Occipital lobe (tissue), 3 donors: ENCODE measurements at places on chromosomes 2 and 18.
A peak's percentile ranks its signal among the peaks of the same experiment; 100 is the strongest.

GRCh38 chr2:173553593-173553992 is 198.9 kb downstream of the CDCA7 start:
- DNase-seq = no peak

DNA sequence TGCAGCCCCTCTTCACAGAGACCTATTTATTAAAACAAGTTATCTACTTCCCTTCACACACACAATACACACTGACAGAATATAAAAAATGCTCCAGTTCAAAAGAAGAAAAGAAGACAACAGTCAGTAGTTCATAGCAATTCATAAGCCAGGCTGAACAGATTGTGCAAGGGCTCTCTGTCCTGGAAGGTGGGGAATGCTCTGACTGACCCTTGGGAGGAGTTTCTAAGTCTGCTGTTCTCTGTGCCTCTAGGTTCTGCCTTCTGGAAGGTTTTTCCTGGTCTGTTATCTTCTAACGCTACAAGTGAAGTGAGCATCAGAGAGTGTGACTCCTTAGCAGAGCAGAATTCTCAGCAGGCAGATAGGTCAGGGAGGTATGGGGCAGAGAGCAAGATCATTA is 35.7 kb downstream of the SP3 start:
- DNase-seq = no peak

GRCh38 chr2:38098421-38099098 is 22.6 kb upstream of the CYP1B1 start:
- DNase-seq = no peak

- DNase-seq = no peak
Observed at GRCh38 chr2:181041661-181042060, 61.3 kb downstream of the UBE2E3 start.

- DNase-seq = no peak
Observed at GRCh38 chr2:28068088-28068487, 177.6 kb downstream of the BABAM2 start.

DNA sequence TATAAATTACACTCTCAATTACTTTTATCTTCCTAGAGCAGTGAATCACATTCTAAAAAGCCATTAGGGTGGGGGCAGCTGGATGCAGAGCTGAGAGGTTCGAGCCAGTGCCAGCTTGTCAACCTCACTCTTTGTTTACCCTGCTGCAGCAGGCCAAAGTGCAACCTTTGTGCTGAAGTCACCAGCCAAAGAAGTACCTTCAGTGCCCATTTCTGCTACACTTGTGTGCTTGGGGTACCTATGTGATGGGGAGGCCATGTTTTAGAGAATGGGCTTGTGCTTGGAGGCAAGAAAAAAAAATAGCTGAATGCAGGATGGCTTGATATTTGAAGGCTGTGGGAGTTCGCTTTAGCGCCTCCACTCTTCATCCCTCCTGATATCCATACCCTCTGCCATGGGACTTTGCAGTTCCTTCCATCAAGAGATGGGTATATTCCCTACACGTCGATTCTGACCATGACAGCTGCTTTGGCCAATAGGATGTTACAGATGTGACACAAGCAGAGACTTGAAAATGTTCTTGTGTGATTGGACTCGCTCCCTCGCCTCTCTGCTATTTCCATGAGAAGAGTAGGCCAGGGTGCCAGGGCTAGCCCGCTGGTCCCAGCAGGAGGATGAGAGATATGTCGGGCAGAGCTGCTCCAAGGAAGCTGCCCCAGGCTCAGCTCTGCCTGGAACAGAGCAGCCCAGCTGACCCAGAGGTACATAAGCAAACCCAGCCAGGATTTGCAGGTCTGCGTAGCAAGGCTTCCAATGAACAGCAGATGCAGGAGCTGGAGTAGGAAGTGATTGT is 12.7 kb upstream of the FZD5 start:
- no peak for DNase-seq

DNA sequence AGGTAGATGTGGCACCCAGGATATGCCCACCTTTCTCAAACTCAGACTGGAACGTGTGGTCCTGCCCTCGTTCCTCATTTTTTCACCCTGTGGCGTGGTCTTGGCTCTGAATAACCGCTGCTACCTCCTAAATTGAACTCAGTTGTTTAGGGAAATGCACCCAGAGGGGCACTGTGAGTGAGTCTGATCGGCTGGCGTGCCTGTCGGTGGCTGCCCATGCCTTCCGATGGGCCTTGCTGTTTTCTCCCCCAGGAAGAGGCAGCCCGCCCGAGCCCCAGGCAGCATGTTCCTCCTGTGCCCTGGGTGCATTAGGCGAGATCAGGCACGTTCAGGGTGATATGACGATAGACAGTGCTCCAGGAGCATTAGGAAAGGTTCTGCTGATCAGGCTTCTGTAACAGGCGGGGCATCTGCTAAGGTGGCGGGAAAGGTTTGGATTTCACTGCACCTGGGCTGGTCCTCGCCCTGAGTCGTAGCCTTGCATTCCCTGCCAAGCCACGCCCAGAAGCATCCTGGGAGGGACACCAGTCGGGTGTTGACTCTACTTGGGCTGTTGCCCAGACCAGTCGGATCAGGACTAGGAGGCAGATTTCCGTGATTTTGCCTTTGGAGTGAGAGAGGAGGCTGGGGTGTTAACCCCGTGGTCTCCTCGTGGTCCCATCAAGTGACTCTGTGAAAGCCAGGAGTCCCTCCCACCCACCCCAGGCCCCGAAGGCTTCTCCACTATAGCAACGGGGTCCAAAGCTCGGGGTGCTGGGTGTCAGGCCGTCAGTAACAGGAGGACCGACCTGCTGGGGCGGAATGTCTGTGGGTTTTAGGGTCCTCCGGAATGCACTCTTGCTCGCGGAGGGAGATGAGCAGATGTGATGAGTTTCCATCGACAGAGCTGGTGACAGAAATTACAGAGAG is 75.1 kb downstream of the SH3BP4 start:
- DNase-seq = no peak

DNA sequence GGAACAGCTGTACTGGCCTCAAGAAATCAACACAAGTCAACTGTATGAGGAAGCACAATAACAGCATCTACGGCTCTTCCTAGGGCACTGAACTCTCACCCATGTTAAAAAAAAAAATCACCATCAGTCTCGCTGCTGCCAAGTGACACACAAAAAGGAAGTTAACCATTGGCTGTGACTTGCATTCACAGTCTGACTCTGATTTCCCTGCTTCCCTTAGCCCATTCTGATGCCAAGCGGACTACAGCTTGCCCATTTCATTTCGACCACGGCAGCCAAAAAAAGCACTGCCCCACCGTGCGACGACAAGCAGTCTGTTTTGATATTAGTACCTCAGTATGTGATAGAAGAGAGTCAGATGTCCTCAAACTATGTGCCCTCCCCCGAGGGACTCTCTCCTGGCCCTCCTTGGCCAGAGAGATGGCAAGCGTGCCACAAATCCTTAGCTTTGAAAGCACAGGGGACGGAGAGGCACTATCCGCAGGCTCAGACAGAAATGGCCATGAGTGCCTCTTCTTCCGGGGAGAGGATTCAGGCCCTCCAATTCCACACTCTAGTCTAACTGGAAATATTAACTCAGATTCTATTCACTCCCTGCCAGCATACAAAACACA is 250.0 kb downstream of the TCF4 start:
- no peak for DNase-seq

GRCh38 chr18:41703744-41704530 is 251.1 kb upstream of the PIK3C3 start:
- DNase-seq = no peak

DNA sequence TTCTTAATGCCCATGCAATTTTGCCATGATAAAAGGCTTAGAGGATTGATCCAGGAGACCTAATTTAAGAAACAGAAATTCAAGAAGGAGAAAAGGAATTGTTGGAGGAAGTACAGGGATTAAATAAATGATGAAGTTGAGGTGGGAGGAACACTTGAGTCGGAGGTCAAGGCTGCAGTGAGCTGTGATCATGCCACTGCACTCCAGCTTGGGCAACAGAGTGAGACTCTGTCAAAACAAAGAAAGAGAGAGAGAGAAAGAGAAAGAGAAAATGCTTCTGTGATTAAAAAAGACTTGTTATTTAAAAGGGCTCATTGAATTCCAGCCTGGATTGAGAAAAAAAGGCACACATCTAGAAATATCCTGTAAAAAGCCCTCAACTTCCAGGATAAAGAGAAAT is 123.2 kb downstream of the B3GNT2 start:
- no peak for DNase-seq

DNA sequence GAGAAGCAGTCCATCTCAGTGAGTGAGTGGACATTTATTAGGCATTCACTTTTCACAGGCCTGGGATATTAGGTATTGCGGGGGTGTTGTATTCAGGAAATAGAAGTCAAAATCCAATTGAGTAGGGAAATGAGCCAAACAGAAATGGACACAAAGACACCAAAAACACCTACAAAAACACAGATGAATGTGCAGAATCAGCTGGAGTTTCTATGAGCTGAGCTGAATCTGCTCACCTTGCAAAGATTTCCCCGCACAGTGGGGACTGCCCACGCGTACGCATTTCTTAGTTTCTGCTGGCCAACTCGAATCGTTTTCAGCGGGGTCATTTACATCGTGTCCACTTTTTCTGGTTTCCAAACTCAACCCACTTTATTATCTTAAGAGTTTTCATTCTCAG is 160.0 kb downstream of the BCL2 start:
- no peak for DNase-seq

- DNase-seq = no peak
Observed at GRCh38 chr2:152433289-152433688, 98.3 kb downstream of the FMNL2 start.

DNA sequence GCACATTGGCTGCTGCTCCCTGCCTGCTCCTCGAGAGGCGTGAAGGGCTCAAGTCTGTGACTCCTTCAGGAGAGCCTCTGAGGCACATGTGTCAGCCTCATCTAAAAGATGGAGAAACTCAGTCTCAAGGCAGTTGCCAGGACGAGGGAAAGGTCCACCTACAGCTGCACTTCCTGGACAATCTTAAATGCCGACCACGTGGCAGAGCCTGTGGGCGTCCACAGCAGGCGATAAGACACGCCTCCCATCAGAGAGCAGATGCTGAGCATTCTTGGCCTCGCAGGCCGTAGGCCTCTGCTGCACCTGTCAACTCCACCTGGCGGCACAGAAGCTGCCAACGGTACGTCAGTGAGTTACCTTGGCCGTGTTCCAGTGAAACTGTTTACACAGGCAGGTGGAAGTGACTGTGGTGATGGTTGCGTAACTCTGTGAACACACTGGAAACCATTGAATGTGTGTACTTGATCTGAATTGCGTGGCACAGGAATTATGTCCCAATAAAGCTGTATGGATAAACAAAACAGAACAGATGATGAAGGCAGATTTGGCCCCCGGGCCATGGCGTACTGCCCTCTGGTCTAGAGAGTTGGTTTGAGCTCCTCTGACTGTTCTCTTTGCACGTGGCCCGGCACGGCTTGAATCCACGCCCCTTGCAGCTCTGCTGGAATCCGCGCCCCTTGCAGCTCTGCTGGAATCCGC is 114.5 kb downstream of the RNF144A start:
- no peak for DNase-seq

- DNase-seq = no peak
Observed at GRCh38 chr2:118019821-118020220, 6.0 kb upstream of the CCDC93 start.

GRCh38 chr2:12552092-12552491 is 164.6 kb upstream of the TRIB2 start:
- DNase-seq = no peak

DNA sequence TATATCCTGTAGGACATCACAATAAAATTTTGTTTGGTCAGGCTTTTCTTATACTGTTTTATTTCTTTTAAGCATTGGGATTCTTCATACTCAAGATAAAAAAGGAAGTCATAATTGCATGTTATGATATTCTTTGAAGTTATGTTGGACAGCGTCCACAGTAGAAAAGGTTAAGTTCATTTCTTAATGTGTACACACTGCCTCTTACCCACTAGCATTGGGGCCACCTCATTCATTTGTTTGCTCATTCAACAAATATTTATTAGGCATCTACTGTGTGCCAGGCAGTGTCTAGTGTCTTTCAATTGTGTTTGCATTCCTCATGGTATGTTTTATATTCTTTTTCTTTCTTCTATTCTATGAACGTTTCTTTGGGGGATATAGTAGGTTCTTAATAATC is 70.2 kb downstream of the PTPRM start:
- DNase-seq = no peak

GRCh38 chr2:42327125-42327524 is 33.9 kb downstream of the COX7A2L start:
- no peak for DNase-seq

DNA sequence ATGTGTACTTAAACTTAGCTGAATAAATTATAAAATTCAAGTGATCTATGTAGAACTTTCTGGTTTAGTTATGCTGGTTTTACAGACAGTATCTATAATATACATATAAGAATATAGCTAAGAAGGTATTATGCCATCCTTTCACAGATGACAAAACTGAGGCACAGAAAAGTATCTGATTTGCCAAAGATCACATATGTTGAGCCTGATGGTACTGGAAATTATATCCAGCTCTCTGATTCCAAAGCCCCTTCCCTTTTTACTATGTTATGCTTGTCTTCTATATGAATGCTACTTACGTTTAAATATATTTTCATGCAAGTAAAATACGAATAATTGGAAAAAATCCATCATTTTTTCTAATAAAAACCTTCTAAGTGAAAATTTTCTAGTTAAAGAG is 1631.3 kb downstream of the DPP10 start:
- DNase-seq = no peak

GRCh38 chr2:50116096-50117010 is 915.6 kb downstream of the NRXN1 start:
- DNase-seq = no peak

GRCh38 chr2:173574324-173575112 is 219.8 kb downstream of the CDCA7 start:
- no peak for DNase-seq

GRCh38 chr18:47204908-47205522 is 28.9 kb upstream of the IER3IP1 start:
- DNase-seq = no peak

- DNase-seq = no peak
Observed at GRCh38 chr18:9631814-9632496, 17.6 kb upstream of the PPP4R1 start.

GRCh38 chr2:47008381-47009252 is 93.0 kb upstream of the MCFD2 start:
- DNase-seq = peak; percentile 49

DNA sequence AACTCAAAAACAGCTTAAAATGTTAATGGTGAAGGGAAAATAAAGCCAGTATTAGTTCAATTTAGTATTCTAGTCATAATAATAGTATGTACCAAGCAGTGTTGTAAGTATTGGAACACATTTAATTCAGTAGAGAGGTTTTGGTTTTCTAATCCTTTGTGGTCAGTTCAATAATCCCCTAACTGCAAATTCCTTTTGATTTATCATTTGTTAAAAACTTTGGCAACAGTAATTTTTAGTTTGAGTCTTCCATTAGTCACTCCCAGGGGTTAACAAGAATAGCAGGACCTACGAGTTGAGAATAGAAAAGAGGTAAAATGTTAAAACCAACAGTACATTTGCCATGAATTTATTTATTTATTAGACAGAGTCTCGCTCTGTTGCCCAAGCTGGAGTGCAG is 10.7 kb downstream of the MRPL44 start:
- no peak for DNase-seq

GRCh38 chr2:19885791-19886190 is 16.0 kb downstream of the TTC32 start:
- DNase-seq = no peak

DNA sequence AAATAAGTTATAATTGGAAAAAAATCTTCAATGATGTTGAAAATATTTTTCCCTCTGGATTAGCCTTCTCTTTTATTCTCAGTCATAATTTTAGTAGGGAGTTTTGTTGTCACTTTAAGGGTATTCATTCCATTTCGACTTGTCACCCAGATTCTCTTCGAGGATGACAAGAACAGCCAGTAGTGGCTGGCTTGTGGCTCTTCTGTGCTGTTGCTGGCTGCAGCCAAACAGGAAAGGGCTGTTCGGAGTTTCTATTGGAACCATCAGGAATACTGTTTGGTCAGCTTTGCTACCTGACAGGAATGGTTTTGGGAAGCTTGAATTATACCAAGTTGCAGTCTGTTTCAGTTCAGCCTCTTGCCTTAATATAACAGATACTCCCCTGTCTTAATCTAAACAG is 41.6 kb downstream of the MGAT5 start:
- DNase-seq = no peak
